SK-N-MC (cell line): ENCODE measurements at places on chromosomes 3 and 15.

DNA sequence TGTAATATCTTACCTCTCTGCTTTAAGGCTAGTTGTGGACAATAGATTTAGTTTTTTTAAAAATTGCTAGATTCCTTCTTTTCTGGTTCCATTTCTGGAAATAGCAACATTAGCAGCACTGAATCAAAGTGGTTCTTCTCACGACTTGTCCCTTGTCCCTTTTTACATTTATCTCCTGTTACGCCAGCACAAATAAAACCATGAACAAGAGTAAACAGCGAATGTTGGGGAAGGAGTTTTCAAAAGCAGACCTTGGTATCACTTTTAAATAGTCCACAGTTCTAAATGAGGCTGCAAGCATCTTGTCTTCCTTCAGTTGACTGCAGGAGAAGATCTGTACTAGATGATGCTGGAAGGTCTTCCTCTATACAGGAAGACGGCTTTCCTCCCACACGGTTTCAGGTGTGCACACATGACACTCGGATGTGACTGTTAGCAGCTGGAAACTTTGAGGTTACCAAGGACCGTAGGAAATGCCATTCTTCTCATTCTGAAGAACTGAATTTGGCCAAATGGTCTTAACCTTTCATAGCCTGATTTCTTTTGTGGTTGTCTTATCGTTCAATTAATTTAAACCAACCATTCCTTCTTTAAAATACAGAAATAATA, 251.0 kb upstream of the ICE2 start:
- DNase-seq: no peak

GRCh38 chr3:50246517-50246954, 10.5 kb downstream of the GNAI2 start:
- no peak for DNase-seq

DNA sequence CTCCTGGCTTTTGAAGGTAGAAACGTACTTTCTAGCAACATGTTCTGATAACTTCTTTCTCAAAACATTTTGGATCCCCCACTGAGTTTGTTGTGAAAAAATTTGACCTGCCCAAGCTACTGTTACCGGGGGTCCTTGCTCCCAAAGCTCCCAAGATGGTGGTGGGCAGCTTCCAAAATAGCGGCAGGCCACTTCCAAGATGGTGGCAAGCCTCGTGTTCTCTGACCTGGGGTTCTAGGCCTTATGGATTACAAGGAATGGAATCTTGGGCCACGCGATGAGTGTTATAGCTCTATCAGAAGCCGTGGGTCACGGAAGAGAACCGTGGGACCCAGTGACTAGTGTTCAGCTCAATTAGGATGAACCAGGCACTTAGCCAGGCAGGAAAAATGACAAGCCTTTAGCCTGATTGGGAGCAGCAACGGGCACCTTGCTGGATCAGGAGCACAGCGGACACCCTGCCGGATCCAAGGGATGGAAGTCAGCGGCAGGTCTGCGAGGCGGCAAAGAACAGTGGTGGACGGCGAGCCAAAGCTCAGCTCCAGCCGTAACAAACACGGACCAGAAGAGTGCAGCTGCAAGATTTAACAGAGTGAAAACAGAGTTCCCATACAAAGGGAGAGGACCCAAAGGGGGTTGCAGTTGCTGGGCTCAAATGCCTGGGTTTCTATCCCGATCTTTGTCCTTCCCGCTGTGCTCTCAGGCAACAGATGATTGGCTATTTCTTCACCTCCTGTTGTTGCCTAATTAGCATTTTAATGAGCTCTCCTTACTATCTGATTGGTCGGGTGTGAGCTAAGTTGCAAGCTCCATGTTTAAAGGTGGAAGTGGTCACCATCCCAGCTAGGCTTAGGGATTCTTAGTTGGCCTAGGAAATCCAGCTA, 133.3 kb downstream of the WDR72 start:
- no peak for DNase-seq

DNA sequence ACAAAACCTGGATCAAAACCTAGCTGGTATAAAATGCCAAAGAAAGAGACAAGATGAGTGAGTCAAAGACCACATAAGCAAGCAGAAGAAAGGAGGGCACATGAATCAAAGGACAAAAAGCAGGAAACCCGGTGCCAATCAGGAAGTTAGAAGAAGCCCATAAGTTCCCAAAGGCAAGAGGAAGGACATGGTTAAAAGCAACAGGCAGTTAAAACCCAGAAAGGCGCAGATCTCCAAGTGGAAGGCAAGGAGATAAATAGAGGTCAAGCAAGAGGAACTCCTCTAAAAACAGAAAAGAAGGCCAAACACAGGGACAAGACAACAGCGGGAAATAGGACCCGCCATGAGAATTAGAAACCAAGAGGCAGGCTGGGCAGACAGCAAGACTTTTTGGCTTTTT, 4.4 kb downstream of the TMOD2 start:
- DNase-seq: no peak

GRCh38 chr3:194985031-194985578, 285.9 kb downstream of the XXYLT1 start:
- no peak for DNase-seq

DNA sequence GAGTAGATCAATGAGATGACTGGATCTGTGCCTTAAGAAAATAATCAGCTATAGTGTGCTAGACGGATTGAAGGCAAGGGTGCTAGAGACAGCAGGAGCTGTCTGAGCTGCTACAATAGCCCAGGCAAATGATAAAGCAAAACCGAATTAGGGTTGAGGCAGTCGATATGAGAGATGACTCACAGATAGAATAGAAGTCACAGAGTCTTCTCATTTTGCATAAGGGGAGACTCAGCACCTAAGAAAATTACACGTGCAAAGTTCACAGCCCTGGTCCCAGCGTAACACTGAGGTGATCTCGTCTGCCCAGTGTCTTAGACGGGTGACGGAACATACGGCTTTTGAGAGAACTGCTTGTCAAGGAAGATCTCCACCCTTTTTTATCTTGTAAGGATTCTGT, 11.6 kb downstream of the LPP start:
- DNase-seq: no peak

DNA sequence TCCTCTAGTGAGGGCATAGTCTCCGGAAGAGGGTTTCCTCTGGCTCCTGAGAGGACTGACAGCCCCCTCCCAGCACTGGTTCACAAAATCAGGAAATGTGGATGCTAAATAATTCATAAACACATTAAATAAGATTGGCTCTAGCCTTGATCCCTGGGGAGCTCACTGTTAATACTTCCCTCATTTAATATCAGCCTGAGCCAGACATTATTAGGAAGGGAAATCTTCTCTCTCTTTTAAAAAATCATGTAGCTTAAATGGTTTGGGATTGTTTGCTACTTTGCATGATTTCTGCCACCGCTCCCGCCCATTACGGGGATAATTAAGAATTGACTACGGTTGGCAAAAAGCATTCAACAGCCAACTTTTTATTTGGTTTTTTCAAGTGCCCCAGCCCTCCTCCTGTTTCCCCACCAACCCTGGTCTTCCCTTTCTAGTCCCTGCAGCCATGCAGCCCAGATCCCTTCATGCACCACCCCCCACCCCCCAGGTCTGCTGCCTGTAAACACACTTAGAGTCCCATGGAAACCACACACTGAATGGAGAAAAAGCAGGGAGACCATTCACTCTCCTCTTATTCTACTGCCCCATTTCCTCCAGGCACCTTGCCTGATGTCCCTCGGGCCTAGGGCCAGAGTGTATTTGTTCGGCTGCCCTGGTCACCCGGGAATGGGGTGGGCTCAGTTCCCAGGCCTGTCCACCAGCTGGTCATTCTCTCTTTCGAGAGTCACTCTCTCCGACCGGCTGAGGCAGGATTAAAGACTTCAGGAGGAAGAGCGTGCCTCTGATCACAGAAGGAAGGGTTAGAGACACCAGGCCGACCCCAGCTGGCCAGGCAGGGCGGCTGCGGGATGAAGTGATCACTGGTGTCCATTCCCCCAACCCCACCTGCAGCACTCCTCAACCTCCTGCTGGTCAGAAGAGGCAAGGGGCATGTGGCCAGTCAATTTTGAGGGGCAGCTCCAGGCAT, 45.1 kb downstream of the SEMA5B start:
- peak; percentile 98 for DNase-seq

- DNase-seq: peak; percentile 37
These were observed 245.3 kb downstream of the BBX start for GRCh38 chr3:107767897-107768605.

DNA sequence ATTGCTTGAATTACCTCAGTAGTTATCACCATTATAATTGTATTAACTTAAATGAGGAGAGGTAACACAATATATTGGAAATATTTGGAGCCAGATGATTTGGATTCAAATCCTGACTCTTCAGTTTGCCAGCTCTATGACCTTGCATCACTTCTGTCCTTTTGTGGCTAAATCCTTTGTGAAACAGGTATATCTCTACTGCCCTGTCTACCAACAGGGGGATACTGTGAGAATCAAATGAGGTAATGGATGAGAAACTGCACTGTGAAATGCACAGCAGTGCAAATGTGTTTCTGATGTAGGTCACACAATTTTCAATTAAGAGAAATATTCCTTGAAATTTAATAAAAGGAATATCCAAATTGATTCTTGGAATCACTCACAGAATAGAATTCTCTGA, 58.8 kb downstream of the CCDC54 start:
- no peak for DNase-seq

GRCh38 chr3:183354325-183354831, 74.0 kb downstream of the MCF2L2 start:
- DNase-seq: no peak

DNA sequence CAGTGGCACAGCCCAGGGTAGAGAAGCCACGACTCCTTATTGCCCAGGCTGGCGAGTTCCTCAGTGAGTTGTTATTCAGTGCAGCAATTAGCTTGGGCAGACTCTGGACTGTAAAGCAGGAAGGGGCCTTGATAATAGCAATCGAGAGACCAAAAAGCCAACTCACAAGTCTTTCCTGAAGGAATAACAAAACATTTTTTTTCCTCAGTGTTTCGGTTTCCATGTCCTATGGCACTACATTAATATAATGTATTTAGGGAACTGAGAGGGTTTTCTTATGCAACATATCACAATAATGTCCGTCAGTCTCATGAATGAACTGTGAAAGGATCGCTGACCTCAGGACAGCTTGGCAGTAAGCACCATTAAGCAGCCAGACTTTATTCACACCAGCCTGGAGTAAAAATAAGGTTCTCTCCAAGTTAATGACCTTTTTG, 248.9 kb upstream of the TBL1XR1 start:
- DNase-seq: no peak

- no peak for DNase-seq
These were observed 103.4 kb upstream of the KLHL25 start for GRCh38 chr15:85897895-85898717.
